ENCODE measurements at places on chromosomes 5 and 9.
A peak's percentile ranks its signal among the peaks of the same experiment; 100 is the strongest.

DNA sequence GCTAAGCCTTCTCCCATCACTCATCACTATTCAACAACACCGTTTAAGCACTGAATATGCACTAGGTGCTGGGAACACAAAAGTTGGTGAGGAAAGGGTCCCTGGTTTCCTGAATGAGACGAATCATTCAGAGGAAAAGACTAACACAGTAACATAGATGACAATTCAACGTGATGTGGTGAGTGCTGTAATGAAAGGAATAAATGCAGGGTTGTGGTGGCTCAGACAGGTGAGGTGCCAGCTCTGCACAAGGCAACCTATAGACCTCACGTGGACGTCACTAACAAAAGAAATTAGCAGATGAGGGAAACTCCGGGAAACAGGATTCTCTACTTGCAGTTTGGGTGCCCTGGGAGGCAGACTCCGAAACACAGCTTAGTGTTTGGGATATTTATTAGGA is 40.0 kb upstream of the ERBIN start:
- H3K27ac ChIP-seq: no peak overlapping the region
- no peaks in the 10 kb centered on the region for H3K36me3 ChIP-seq
- H3K4me1 ChIP-seq: peaks cover 2% of the 10 kb centered on the region

DNA sequence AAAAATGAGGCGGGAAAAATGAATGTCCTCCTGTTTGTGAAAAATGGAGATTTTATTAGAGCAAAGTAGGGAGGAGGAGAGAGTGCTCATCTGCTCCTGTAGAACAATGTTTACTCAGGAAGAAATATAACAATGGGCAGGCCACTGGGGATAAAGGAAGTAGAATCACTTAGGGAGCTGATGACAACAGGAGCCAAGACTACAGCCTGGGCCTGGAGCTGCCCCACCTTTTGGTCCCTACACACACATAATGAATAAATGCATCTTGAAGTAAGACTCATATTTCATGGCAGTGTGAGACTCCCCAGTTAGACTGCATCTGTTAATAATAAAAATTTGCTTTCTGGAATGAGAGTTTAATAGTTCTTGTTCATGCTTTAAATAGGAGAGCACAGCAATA is 1939.8 kb downstream of the EFNA5 start:
- DNase-seq: no peak
- H3K27ac ChIP-seq: no peak overlapping the region
- no peaks in the 10 kb centered on the region for H3K27me3 ChIP-seq
- peaks cover 4% of the 10 kb centered on the region for H3K4me1 ChIP-seq
- H3K36me3 ChIP-seq: no peaks in the 10 kb centered on the region
- no peak overlapping the region for H3K4me3 ChIP-seq

- no peaks in the 10 kb centered on the region for H3K36me3 ChIP-seq
- no peaks in the 10 kb centered on the region for H3K27me3 ChIP-seq
- H3K27ac ChIP-seq: no peak overlapping the region
- peaks cover 13% of the 10 kb centered on the region for H3K4me1 ChIP-seq
- no peak overlapping the region for H3K4me3 ChIP-seq
These were observed 122.0 kb downstream of the COL23A1 start for GRCh38 chr5:178468196-178468685.

DNA sequence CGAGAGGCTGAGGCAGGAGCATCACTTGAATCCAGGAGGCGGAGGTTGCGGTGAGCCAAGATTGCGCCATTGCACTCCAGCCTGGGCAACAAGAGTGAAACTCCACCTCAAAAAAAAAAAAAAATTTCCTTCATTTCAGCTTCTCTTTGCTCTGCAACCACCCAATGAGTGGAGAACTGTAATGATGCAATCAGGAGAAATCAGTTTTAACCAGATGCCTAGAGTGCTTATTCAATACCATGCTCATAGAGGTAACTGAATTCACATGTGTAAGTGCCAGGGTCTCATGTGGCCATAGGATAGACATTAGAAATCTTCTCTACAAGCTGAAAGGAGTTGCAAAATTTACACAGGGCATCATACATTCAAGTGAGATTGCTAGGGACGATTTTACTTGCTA is 70.6 kb downstream of the HMHB1 start:
- H3K27me3 ChIP-seq: no peaks in the 10 kb centered on the region
- no peak overlapping the region for H3K4me3 ChIP-seq
- H3K4me1 ChIP-seq: peaks cover 25% of the 10 kb centered on the region
- no peaks in the 10 kb centered on the region for H3K36me3 ChIP-seq
- H3K27ac ChIP-seq: no peak overlapping the region
- no peak for DNase-seq

DNA sequence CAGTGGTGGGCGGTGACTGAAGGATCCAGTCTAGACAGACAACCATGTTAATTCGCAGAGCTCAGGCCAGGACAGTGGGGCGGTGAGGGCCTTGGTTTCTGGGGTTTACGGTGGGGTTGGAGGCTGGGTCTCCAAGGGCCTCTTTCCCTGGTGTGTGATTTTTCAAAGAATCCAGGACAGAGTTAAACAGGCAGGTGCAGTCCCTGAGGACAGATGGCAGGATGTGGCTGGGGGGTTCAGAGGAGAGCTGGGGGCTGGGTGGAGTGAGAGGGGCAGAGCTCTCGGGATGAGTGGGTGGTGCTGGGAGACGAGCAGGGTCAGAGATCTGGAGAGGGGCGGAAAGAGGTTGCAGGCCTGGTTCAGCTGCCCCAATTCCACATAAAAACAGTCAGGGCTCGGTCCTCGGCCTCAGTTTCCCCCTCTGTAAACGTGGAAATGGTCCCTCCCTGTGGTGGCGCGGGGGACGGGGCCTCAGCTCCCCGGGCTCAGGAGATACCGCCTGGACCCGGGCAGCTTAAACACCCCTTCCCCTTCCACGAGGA is 145.9 kb downstream of the GAPVD1 start:
- H3K27me3 ChIP-seq: peaks cover 31% of the 10 kb centered on the region
- no peak for DNase-seq
- H3K4me1 ChIP-seq: peaks cover 12% of the 10 kb centered on the region
- no peak overlapping the region for H3K27ac ChIP-seq
- H3K4me3 ChIP-seq: peak overlapping the region; percentile 68
- H3K36me3 ChIP-seq: no peaks in the 10 kb centered on the region

- peak overlapping the region; percentile 76 for H3K4me3 ChIP-seq
- peaks cover 9% of the 10 kb centered on the region for H3K27me3 ChIP-seq
- no peak for DNase-seq
- H3K27ac ChIP-seq: no peak overlapping the region
- H3K4me1 ChIP-seq: peaks cover 18% of the 10 kb centered on the region
These were observed 1.4 kb downstream of the NCS1 start for GRCh38 chr9:130173666-130173983.

DNA sequence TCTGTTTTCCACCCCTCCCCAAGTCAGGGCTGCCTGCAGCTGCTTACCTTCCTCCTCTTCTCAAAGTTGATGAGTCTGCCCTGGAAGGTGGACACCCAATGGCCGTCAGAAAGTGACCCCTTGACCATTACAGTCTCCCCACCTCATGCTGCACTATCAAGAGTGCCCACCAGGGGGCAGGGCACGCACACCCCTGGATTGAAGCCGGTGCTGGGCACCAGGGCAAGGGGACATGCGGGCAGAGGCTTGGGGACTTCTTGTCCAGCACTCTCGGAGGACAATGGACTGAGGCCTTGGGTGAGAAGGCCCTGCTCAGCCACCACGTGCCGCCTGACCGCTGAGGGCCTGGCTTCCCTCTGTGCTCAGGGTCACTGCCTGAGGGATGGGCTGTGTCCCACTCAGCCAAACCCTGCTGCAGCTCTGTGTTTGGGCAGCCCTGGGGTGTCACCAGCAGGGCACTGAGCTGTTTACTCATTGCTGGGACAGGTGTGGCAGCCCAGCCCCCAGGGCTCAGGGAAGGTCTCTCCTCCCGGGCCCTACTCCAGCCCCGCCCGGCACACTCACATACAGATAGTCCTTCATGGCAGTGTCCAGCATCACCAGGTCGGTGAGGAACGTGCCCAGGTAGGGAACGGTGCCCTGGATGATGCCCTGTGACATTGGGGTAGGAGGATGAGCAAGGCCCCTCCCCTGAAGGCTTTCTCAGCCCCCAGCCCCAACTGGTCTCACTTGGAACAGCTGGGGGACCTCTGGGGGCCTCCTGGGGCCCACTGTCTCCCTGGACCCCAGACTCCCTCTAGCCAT is 17.7 kb downstream of the RALGDS start:
- H3K27ac ChIP-seq: no peak overlapping the region
- DNase-seq: peak; percentile 78
- H3K27me3 ChIP-seq: no peaks in the 10 kb centered on the region

DNA sequence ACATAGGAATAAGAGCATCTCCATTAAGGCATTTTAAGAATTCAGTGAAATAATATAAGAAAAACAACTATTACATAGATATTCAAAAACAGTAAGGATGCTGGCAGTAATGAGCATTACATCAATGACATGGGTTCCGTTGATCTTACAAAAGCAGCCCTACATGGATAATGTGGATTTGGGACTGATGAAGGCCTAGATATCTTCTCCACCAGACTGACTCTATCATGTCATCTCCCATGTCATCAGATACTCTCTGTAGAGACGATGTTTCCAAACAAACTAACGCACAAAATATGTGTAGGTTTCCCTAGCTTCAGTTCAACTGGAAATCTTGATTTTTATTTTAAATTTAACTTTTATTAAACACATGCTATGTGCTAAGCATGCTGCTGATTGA is 3.6 kb downstream of the LURAP1L start:
- no peak for DNase-seq
- peaks cover 17% of the 10 kb centered on the region for H3K27me3 ChIP-seq
- H3K4me1 ChIP-seq: peaks cover 8% of the 10 kb centered on the region
- no peak overlapping the region for H3K27ac ChIP-seq

DNA sequence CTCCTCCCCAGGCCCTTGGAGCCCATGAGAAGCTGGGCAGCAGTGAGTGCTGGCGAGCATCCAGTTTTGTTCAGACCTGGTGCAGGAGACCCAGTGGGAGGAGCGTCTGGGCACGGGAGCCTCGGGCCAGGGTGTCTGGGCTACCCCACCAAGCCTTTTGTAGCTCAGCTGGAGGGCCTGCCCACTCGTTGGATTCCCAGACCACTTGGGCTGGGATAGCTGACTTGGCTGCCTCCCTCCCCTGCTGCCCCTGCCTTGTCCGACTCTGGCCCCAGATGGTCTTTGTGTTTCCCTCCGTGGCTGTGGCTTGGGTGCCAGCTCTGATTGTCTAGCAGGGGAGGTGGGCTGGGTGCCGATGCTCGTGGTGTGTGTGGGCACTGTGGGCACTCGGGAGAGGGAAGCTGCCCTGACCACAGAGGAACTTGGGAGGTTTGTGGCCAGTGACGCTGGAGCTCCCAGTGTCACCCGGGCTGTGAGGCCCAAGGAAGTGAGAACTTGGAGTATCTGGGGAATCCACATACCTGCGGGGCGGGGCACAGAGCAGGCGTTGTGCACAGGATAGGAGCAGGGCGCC is 47.3 kb downstream of the WNK2 start:
- no peak overlapping the region for H3K27ac ChIP-seq
- no peak for DNase-seq
- peaks cover 4% of the 10 kb centered on the region for H3K4me1 ChIP-seq
- no peaks in the 10 kb centered on the region for H3K27me3 ChIP-seq

DNA sequence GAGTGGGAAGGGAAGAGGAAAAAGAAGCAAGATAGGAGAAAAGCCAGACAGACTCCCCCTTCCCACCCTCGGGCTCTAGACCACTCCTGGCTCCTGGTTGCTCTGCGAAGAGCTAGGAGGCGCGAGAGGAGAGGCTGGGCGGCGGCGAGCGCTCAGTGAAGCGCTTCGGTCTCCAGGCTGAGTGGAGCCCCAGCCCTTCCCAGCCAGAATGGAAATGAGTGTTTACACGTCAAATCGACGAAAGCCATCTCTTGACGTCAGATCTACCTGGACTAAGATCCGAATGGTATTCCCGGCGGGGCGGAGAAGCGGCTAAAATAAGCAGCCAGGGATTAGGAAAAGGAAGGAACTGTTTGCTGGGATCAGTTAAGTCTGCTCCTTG is at the start of gene PCSK1:
PCSK1 (minus strand) TSS at position 183 of the 382 bp plus-strand sequence. CDS start 206 bp downstream, outside the sequence.
- no peaks in the 10 kb centered on the region for H3K36me3 ChIP-seq
- peaks cover 56% of the 10 kb centered on the region for H3K27me3 ChIP-seq
- peak; percentile 50 for DNase-seq
- no peak within 1 kb of the TSS for H3K27ac ChIP-seq

- H3K4me3 ChIP-seq: no peak overlapping the region
- no peaks in the 10 kb centered on the region for H3K27me3 ChIP-seq
- H3K36me3 ChIP-seq: peaks cover 8% of the 10 kb centered on the region
These were observed 597.9 kb downstream of the PTPRD start for GRCh38 chr9:10014889-10015288.

DNA sequence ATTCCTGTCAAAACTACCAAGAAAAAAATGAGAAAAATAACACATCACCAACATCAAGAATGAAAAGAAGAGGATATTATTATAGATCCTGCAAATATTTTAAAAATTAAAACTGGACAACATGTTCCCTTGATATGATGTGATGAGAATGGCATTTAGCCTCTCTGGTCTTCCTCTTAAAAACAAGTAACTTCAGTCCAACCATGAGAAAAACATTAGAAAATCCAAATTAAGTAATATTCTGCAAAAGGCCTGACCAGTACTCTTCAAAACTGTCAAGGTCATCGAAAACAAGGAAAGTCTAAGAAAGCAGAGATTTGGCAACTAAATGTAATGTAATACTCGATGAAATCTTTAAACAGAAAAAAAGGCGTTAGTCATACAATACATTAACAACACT is 167.1 kb upstream of the SNX2 start:
- no peaks in the 10 kb centered on the region for H3K27me3 ChIP-seq
- no peaks in the 10 kb centered on the region for H3K36me3 ChIP-seq
- H3K4me3 ChIP-seq: no peak overlapping the region
- DNase-seq: no peak

DNA sequence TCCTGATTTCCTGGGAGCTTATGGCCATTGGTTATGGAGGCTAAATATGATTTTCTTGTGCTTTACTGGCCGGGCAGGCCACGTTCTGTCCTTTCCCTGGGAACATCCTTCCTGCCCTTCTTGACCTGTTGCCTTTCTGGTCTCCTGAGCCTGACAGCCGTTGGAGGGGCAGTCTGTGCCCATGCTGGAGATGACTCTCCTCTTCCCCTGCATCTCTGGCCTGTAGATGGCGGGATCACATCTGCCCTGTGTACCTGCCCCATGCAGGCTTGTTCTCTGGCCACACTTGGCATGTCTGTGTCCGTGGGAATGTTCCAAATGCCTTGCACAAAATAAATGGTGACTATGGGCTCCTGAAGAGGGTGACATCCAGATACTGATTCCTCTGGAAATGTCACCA is 253.1 kb upstream of the IRX4 start:
- H3K27me3 ChIP-seq: no peaks in the 10 kb centered on the region
- no peaks in the 10 kb centered on the region for H3K36me3 ChIP-seq
- H3K27ac ChIP-seq: no peak overlapping the region
- H3K4me3 ChIP-seq: no peak overlapping the region

GRCh38 chr9:34179213-34180136 is 632 bp downstream of the UBAP1 start:
- H3K4me1 ChIP-seq: 0 out of 2 replicates have a peak, but pooled peaks cover 5% of the 10 kb centered on the region
- DNase-seq: peak; percentile 85
- peak overlapping the region; percentile 91 for H3K4me3 ChIP-seq
- peak overlapping the region; percentile 96 for H3K27ac ChIP-seq
- peaks cover 9% of the 10 kb centered on the region for H3K36me3 ChIP-seq

GRCh38 chr9:93267681-93268505 is 84.0 kb downstream of the WNK2 start:
- H3K36me3 ChIP-seq: peaks cover 46% of the 10 kb centered on the region
- no peak for DNase-seq
- no peaks in the 10 kb centered on the region for H3K4me1 ChIP-seq
- no peak overlapping the region for H3K4me3 ChIP-seq

GRCh38 chr9:136235709-136236455 is 9.7 kb downstream of the QSOX2 start:
- no peaks in the 10 kb centered on the region for H3K27me3 ChIP-seq
- peaks cover 4% of the 10 kb centered on the region for H3K4me1 ChIP-seq

- no peaks in the 10 kb centered on the region for H3K36me3 ChIP-seq
- H3K27me3 ChIP-seq: no peaks in the 10 kb centered on the region
- H3K27ac ChIP-seq: no peak overlapping the region
- peaks cover 21% of the 10 kb centered on the region for H3K4me1 ChIP-seq
- H3K4me3 ChIP-seq: no peak overlapping the region
These were observed 114.2 kb upstream of the PHYKPL start for GRCh38 chr5:178346607-178347334.

All from WTC11 (cell line).